NCI-H526 (cell line): ENCODE measurements at places on chromosomes 3 and 15.

GRCh38 chr3:62884096-62884870, 9.1 kb upstream of the CADPS start:
- DNase-seq, result no peak

- no peak for DNase-seq
These were observed 491.9 kb downstream of the NTRK3 start for GRCh38 chr15:87764461-87765240.

DNA sequence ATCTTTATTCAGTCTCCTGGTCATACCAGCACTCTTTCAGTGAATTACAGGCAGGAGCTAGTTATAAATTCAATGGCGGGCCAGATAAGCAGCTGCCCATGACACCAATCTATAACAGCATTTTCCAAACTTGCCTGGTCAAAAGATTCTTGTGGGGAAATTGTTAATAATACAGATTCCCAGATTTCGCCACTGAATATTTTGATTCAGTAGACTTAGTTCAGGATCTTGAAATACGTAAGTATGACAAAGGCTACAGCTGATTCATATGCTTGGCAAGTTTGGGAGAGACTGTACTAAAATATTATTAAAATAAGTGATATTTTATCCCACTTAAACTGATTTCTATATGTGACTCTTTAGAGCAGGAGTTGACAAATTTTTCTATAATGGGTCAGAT, 119.3 kb downstream of the TMCO5A start:
- DNase-seq, result no peak

GRCh38 chr3:163914567-163914966, 1163.7 kb downstream of the SI start:
- no peak for DNase-seq
